Aorta (tissue), 5 donors: ENCODE measurements at places on chromosomes 6 and 20.

DNA sequence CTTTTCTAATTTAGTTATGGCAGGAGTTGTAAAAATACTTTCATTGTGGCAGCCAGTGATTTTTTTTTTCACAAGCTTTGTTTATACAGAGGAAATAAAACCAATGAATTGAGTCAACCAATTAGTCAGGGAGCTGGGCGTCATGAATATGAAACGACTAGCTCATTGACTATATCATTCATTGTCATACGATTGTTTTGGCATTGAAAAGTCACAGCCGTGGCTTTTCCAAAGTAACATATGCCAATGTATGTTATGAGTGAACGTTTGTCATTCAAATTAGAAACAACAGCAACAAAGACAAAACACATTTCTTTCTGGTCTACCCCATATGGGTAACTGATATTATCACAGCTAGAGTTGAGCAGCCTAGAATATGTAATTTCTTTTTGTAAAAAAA lies 810.6 kb downstream of the EPHA7 start:
- no peak for DNase-seq

DNA sequence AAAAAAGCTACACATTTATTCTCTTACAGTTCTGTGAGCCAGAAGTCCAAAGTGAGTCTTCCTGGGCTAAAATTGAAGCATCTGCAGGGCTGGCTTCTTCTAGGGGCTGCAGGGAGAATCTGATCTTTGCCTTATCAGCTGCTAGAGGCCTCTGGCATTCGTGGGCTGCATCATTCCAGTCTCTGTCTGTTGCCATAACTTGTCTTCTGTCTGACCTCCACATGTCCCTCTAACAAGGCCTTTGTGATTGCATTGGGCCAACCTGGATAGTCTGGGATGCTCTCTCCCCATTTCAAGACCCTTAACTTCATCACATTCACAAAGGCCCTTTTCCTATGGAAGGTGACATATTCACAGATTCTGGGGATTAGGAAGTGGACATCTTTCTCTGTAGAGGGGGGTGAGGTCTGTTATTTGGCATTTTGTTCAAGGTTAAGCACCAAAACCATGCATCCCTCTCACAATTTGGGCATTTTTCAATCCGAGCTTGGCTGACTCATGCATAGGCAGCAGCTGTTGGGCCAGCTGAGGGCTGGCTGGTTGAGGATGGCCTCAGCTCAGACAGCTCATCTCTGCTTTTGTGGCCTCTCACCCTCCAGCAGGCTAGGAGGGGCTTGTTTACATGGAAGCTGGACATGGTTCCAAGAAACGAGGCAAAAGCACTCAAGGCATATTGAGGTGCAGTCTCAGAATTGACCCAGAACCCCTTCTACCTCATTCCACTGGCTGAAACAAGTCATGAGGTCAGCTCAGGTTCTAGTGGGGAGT lies 116.1 kb upstream of the NXT1 start:
- DNase-seq, result no peak

DNA sequence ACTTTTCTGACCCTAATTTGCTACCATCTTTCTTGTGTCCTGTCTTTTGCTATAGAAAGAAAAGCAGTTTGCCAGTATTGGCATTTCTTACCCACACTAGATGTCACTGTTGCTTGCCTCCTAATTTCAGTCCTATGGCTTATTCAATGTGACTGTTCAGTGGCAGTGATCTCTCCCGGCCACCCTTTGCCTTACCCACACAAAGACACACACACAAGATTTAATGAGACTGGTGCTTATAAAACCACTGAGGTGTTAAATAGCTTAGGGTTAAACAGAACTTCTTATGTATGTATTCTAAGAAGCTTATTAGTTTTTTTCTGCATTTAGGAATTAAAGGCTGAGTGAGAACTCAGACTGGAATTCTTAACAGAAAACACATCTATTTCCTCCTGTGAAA lies 233.6 kb upstream of the ASCC3 start:
- DNase-seq, result no peak

DNA sequence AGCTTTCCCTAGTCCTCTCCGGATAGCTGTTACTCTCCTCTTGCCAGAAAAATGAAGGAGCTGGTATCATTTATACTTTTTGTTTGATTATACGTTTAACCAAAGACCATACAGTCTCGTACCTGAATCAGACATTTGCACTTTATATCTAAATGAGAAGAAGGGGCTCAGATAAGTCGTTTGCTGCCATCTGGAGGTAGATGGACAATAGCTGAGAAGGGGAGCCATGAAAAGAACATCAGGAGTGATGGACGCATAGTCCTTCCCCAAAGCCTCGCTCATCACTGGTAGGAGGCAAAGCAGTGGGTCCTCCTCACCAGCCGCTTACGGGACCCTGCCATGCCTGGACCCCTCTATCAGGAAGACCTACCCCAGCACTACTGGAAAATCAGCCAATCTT lies 45.4 kb downstream of the RPF2 start:
- no peak for DNase-seq

DNA sequence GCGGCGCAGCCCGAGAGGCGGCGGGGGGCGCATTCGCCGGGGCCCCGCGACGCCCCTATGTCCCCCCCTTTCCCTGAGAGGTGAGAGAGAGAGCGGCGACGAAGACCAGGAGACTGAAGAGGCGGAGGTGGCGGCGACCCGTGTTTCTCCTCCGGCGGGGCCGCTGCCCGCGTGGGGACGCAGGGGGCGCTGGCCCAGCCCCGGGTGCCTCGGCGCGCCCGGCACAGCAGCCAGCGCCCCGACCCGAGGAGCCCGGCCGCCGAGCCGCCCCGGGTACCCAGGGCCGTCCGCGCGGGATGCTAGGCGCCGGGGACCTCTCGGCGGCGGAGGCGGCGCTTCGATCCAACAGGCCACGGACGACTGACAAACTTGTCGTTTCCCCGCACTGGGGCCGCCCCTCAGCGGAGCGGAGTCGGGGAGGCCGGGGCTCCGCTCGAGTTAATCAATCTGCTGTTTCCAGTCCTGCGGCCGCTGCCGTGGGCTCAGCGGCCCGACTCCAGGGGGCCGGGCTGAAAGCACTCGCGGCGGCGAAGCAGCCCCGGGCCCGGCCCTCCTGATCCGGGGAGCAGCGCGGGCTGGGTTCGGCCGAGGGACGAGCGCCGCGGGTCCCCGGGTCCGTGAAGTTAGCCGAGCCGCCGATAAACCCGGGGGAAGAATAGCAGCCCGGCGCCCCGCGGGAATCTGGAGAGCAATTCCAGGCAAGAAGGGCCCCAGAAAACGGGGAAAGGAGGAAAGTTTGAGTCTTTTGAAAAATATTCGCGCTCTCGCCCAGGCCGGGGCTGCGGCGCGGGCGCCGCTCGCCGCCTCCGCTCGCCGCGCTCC lies 631 bp downstream of the MDGA1 start:
- DNase-seq, result peak; percentile 61

DNA sequence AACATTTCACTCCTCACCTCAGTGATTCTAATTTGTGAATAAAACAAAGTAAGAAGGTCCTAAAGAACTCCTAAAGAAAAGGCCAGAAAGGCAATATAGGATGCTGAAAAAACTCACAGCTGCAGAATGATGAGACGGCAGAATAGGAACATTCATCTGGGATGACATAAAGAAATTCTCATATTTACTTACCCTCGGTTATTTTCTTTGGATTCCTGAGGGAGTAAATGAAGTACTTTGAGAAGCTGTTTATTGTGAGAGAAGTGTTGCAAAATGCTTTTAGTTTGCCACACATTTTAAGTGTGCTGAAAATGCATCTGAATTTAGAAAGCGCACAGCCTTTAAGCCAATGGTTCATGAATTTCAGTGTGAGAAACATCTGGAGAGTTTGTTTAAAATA lies 35.7 kb upstream of the RBL1 start:
- no peak for DNase-seq
